ENCODE measurements at places on chromosomes 7 and 10.

- peaks cover 19% of the 10 kb centered on the region for H3K4me1 ChIP-seq
- peak overlapping the region; percentile 1 for H3K4me3 ChIP-seq
- no peaks in the 10 kb centered on the region for H3K27me3 ChIP-seq
- 0 out of 2 replicates have a peak, but pooled peaks cover 4% of the 10 kb centered on the region for H3K36me3 ChIP-seq
Observed at GRCh38 chr10:102555781-102556328, 52.1 kb downstream of the SUFU start.

GRCh38 chr10:14601326-14601725, 173.4 kb downstream of the FAM107B start:
- no peak for DNase-seq
- peaks cover 4% of the 10 kb centered on the region for H3K27me3 ChIP-seq
- no peak overlapping the region for H3K27ac ChIP-seq

GRCh38 chr7:55272328-55272727, 92.8 kb upstream of the LANCL2 start:
- peaks cover 36% of the 10 kb centered on the region for H3K27me3 ChIP-seq
- H3K4me3 ChIP-seq = no peak overlapping the region
- no peak overlapping the region for H3K27ac ChIP-seq
- no peak for DNase-seq
- H3K36me3 ChIP-seq = no peaks in the 10 kb centered on the region

- DNase-seq = no peak
- H3K27me3 ChIP-seq = peaks cover 32% of the 10 kb centered on the region
- H3K4me1 ChIP-seq = no peaks in the 10 kb centered on the region
- H3K36me3 ChIP-seq = no peaks in the 10 kb centered on the region
- H3K27ac ChIP-seq = no peak overlapping the region
Observed at GRCh38 chr7:91343420-91343960, 79.3 kb downstream of the FZD1 start.
